Bronchus fibroblast of lung (primary cell): ENCODE measurements at places on chromosomes 4 and X. TPM values are rescaled to one million over a fixed set of nuclear protein-coding genes. Genes with fewer than 3 reads are reported as not detected.

Gene MAGEC3
- total RNA-seq, result not detected in 2 replicates

Gene CTAG2
- 2.4 and 2.7 TPM in 2 replicates for total RNA-seq

Gene SPRY1
- total RNA-seq, result 6.6 and 8.0 TPM in 2 replicates

Gene PARM1
- total RNA-seq, result 0.15 and 0.17 TPM in 2 replicates

Gene AFM
- total RNA-seq, result not detected in 2 replicates

Gene HSFX3
- not detected in 2 replicates for total RNA-seq

Gene TCEAL9
- total RNA-seq, result 50.1 and 113 TPM in 2 replicates

Gene FGFBP2
- total RNA-seq, result not detected in 2 replicates

Gene BEX1
- total RNA-seq, result 6.2 and 12.8 TPM in 2 replicates

Gene CT47A7
- not detected in 2 replicates for total RNA-seq

Gene ITM2A
- under 0.01 and 0.50 TPM in 2 replicates for total RNA-seq

Gene CFAP99
- total RNA-seq, result not detected in 2 replicates

Gene TMEM35A
- 5.5 and 6.1 TPM in 2 replicates for total RNA-seq

Gene CDKL2
- total RNA-seq, result 0.45 and 0.84 TPM in 2 replicates

Gene FATE1
- not detected in 2 replicates for total RNA-seq

Gene RAB33A
- total RNA-seq, result 7.0 and 10.1 TPM in 2 replicates

Gene RNF175
- total RNA-seq, result 1.3 and 4.6 TPM in 2 replicates

Gene SPANXB1
- total RNA-seq, result not detected in 2 replicates

Gene ANKRD50
- 6.7 and 8.2 TPM in 2 replicates for total RNA-seq

Gene F9
- total RNA-seq, result not detected in 2 replicates

Gene PDGFRA
- total RNA-seq, result 61.5 and 69.4 TPM in 2 replicates

Gene FAT1
- total RNA-seq, result 58.8 and 59.9 TPM in 2 replicates

Gene P2RY4
- 0.15 TPM in 1 of 2 replicates, not detected in the other for total RNA-seq

Gene NPY2R
- total RNA-seq, result under 0.01 TPM in 2 replicates

Gene MAGEE1
- under 0.01 and 0.17 TPM in 2 replicates for total RNA-seq

Gene AWAT2
- not detected in 2 replicates for total RNA-seq

Gene CC2D2A
- total RNA-seq, result 25.9 TPM in 2 replicates

Gene LEF1
- 3.7 and 4.2 TPM in 2 replicates for total RNA-seq

Gene IL1RAPL2
- 4.0 and 5.7 TPM in 2 replicates for total RNA-seq

Gene CYLC1
- not detected in 2 replicates for total RNA-seq

Gene MAGEA4
- not detected in 2 replicates for total RNA-seq
